ENCODE measurements at places on chromosomes 11 and 22.
A peak's percentile ranks its signal among the peaks of the same experiment; 100 is the strongest.

DNA sequence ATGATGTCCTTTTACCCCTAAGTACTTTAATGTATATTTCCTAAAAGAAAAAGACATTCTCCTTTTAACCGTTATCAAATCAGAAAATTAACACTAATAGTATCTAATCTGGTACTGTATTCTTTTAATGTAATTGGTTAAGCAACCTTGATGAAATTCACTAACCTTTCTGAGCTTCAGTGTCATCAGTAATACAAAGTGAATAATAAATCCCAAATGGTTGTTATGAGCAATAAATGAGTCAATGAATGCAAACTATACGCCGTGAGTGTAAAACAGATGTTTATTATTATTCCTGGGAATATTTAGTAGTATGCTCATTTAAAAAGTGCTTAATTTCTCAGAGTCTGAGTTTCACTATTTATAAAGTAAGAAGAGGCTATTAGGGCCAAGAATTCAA is 21.5 kb downstream of the UEVLD start:
- DNase-seq, result no peak

DNA sequence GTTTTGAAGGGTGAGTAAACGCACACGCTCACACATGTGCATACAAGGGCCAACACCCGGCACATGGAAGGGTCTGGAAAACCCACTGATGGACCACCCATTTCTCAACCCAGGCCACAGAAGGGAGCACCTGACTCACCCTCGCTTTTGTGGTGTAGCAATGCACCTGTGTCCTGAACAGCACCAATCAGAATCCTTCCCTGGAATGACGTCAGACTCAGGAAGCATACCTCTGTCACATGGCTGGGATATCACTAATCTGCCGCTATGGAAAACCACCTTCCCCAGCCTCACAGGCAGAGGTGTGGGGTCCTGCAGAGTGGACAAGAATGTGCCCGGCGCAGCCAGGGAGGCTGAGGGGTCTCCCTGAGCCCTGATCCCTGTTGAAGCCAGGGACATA is 9.0 kb upstream of the OSM start:
- DNase-seq, result no peak

GRCh38 chr22:20015971-20016733 is 471 bp downstream of the ARVCF start:
- DNase-seq, result no peak

GRCh38 chr22:38260761-38261681 is 11.8 kb downstream of the TMEM184B start:
- no peak for DNase-seq

- no peak for DNase-seq
Observed at GRCh38 chr11:66651016-66651415, 12.5 kb downstream of the RBM4 start.

- no peak for DNase-seq
Observed at GRCh38 chr11:134362192-134362901, 30.6 kb downstream of the GLB1L2 start.

- no peak for DNase-seq
Observed at GRCh38 chr11:126152586-126152985, 58.9 kb downstream of the RPUSD4 start.

DNA sequence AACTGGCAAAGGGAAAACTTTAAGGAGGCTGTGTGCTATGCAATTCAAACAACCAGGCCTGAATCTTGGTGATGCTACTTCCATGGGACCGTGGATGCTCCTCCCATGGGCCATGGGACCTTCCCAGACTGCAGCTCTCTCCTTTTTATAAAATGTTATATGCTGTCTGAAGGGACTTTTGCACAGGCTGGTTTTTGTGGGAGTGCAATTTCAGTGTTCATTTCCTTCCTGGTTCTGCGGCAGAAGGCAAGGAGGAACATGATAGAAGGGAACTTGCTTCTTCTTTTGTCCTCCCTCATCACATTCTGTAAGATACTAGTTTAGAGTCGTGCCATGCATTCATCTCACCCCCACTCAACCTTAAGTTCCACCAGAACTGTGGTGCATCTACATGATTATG is 68.9 kb downstream of the C11orf58 start:
- no peak for DNase-seq

DNA sequence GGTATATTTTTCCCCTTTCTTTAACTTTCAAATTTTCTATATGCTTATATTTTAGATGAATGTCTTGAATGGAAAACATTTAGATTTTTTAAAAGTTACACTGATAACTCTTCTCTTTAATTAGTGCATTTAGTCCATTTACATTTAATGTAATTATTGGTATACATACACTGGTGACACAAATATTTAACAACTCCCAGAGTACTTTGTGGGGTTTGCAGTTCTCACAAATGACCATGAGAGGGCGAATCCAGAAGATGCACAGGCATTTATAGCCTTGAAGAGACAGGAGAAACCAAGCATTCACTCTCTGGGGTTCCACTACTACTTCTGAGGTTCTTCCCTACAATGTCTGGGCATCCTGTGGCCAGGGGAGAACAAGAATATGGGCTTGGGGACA is 125.1 kb downstream of the TIMP3 start:
- DNase-seq, result no peak

DNA sequence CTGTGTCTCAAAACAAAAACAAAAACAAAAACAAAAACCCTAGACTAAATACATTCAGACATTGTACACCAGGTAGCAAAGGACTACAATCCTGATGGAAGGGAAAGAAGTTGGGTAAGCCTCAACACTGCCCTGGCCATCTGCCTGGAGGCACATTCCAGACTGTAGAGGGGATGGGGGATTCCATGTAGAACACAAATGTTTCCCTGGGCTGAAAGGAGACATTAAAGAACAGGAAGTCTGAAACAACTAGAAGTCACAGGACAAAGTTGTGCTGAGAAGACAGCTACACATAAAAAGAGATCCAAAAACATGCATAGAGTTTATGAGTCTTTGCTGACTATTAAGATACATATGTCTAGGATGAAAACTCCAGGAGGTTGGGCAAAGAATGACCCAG is 83.9 kb downstream of the RRAS2 start:
- no peak for DNase-seq

- DNase-seq, result no peak
Observed at GRCh38 chr11:57200917-57201316, 19.2 kb downstream of the LRRC55 start.

GRCh38 chr22:23066200-23067022 is 3.9 kb upstream of the GNAZ start:
- no peak for DNase-seq

DNA sequence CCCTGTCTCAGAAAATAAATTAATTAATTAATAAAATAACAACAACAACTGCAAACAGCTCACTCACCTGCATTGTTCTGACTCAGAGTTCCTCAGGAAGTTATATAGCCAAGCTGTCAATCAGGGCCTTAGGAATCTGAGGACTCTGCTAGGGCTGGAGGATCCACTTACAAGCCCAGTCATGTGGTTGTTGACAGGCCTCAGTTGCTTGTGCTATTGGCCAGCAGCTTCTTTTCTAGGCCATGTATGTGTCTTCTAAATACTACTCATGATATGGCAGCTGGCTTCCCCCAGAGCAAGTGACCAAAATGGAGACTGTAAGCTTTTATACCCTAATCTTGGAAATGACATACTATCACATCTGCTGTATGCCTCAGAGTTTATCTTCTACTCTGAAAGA is 20.8 kb upstream of the ATP5MG start:
- no peak for DNase-seq

- DNase-seq, result no peak
Observed at GRCh38 chr11:62560566-62561103, 13.1 kb downstream of the EEF1G start.

DNA sequence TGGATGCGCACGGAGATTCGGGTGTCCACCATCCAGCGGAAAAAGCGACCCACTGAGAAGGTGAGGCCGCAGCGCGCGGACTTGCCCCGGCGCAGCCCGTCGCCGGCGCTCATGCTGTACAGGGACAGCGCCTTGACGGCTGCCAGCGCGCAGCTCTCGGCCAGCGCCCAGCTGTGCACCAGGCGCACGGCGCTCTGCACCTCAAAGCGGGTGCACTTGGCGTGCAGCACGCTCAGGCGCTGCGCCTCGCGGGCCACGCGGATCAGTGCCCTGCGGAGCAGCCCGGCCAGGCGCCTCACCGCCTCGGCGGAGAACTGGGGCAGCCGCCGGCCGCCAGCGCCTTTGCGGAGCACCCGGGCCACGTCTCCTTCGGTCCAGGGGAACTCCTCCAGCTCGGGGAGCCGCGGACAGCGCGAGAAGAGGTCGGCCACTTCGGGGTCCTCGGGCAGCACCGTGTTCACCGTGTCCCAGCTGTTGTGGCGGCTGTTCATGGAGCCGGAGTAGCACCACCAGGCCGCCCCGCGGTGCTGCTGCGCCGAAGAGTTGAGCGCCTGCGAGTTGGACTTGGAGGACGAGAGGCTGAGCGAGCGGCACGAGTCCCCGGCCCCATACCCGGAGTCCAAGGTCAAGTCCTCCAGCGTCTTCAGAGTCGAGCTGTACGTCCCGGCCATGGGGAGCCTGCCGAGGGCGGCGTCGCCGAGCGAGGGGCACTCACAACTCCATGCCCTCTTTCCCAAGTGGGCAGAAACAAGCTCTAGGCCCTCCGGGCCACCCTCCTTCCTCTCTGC is 703 bp downstream of the ABTB2 start:
- DNase-seq, result no peak

DNA sequence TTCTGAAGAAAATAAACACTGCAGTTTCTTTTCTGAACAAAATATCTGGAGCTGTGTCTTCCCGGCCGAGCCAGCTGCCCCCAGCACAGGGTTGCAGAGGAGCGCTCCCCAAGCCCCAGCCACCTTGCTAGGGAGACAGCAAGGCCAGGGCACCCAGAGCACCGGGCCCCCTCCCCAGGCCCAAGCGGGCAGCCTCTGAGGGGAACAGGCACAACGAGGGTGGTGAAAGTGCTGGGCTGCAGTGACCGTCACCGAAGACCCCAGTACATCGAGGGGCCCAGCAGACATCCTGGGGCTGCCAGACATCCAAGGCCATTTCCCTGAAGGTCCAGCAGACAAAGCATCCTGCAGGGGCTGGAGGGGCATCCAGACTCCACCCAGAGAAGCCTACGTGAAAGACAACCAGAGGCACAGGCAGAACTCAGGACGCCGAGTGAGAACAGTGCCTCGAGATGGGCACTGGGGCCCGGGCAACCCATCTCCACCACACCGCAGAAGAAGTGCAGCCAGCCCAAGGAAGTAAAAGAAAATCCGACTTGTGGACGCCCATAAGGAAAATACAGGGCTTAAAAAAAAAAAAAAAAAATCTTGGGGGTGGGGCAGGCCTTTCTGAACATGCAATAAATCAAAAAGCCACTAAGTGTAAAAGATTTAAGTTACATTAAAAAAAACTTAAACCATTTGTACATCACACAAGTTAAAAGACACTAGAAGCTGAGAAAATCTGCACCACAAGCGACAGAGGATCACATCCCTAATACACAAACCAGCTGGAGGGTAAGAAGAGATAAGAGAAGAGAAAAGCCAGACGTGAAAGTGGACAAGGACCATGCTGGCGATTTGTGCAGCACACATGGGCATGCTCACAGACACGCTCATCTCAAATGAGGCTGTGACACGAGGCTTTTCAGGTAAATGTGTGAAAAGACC is 36.0 kb upstream of the COMT start:
- DNase-seq, result no peak

DNA sequence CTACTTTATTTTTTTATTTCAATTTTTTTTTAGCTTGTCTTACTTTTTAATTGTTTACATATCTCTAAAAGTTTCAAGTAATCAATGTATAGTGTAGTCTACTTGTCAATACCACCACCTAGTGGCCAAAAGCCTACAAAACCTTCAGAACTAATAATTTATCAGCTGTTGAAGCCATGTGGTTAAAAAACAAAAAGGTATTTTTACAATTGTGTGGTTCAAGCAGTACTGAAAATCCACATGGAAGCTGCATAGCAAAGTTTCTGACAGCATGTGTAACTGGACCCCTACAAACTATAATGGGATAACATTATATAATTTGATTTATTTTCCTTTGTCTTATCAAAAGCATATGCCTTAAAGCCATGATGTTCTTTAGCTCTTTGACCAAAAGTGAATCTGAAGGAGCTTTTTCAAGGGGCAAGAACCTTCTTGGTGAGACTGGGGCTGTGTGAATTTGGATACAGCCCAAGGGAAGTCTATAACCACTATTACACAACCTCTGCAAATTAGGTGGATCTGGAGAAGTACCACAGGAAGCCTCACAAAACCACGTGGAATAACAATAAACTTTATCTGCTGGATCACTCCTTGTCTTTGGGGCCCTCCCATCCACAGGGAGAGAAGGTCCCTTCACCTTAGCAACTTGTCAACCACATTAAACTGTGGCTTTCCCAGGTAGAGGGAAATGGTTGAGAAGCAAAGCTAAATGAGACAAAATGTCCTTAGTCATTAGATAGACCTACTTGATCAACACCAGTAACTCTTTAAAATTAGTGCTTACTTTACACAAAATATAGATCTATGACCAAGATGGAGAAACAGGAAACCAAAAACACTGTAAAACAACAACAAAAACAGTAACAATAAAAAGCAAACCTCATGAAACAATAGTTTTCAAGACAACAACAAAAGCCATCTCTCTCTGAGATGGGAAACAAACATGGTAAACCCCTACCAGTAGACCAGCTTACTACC is 9.9 kb downstream of the NARS2 start:
- DNase-seq, result peak; percentile 18

DNA sequence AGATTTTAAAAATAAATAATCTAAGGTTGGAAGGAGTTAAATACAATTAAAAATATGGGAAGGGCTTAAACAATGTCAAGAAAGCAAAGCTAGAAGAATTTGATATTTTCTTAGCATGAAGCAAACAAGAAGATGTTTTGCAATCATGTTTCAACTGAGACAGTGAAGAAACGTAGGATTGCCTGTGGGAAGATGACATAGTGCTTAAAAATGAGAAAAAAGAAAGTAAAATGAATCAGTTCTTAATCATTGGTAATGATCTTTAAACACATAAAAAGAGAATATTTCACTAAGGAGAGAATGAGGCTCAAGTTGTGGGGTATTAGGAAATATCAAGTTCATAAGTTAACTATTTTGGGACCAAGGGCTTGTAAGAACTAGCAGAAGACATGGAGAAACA is 855.0 kb downstream of the METTL15 start:
- DNase-seq, result no peak

- DNase-seq, result no peak
Observed at GRCh38 chr11:62352355-62353336, 15.4 kb downstream of the ASRGL1 start.

GRCh38 chr11:29481738-29482137 is 535.1 kb downstream of the KCNA4 start:
- no peak for DNase-seq

DNA sequence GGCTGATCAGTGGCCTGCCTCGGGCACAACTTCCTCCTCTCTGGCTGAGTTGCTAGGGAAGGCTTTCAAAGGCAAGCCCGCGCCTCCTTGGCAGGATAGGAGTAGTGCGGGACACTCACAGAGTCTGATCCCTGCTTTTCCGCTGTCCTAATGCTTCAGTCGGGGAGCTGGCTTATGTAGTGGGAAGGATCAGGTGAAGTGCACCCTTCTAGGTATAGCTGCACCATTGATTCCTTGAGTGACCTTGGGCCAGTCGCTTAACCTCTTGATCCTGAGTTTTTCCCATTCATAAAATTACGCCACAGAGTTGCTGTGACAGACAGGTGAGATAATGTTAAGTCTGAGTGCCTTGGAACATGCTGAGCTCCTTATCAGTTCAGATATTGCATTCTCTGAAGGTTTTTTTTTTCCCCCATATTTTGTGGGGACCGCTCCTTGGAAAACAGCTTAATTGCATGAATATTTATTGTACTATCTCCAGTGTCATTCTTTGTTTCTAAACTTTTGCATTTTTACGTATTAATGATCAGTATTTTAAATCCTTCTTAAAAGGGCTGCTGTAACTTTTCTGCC is 961 bp downstream of the IPO7 start:
- no peak for DNase-seq

GRCh38 chr11:116736763-116737162 is 36.0 kb downstream of the BUD13 start:
- no peak for DNase-seq

Data from NCI-H1048 (cell line).